ENCODE measurements at places on chromosomes 5 and 9. TPM values are rescaled to one million over a fixed set of nuclear protein-coding genes. Genes with fewer than 3 reads are reported as not detected.

GRCh38 chr9:133705576-133705975 lies 32.6 kb downstream of the SARDH start:
- DNase-seq = no peak

DNA sequence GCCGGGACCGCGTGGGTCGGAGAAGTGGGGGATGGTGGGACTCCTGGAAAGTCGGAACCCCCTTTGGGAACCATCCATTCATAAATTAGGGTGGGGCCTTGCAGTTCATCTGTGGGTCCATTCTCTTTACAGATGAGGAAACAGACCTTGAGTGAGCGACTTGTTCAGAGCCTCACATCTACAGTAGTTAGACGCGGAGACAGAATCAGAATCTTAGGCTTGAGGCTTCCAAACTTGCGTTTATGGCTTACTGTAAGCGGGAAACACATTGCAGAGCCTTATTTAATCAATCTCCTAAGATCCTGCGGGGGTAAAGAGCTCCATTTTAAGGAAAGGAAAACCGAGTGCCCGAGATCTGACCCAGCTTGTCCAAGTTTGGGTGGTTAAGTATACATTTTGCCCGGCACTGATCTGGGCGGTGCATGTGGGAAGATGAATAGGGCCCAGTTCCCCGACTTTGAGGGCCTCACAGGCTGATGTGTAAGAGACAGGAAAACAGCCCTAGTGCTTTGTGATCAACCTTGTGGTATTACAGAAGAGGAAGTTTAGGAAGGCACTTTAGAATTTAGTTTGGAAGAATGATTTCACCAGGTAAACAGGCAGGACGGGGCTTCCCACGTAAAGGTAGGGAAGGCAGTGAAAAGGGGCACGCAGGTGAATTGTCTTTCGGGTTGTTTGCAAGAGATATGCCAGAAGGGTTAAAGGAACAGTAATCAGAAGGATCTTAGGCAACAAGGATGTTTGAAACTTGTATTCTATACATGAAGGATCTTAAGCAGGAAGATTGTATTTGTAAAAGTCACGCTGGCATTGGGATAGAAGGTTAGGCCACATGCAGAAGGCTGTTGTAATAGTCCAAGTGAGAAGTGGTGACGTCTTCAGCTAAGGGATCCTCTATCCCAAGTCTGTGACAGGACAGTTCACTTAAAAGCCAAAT lies 744 bp downstream of the TARS1 start:
- peak; percentile 50 for DNase-seq

DNA sequence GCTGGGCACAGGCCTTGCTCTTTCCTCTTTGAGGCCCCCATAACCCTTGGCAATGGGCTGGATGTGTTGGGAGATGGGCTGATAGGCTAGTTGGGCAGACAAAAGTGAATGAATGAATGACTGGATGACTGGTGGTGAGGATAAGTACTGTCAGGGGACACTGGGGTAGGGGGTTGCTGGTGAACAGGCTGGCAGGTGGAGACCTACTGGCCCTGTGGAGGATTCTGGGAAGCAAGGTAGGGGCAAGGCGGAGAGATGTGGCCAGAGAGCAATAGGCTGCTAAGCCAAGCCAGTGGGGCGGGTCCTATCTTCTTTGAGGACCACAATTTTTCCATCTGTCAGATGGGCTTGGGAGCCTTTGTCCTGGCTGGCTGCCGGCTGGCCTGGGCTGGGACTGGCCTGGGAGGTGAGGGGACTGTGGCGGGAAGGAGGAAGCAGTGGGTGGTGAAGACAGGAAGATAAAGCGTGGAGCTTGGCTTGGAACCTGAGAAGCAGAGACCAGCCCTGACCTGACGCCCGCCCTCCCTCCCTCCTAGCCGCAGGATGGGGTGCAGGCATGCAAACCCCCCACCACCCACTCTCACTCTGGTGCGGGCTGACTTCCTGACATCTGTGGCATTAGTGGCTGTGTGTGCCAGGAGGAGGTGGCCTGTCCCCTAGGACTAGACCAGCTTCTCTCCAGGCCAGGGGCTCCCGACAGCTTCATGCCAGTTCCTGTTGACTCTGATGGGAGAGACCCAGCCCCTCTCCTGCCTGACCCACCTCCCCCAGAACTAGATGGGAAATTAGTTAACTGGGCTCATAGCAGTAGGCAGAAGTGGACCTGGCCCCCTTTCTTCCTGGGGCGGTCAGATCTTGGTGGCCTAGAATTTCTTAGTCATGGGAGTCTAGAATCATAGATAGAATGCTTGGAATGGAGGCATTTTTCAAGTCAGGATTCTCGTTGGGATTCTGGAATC lies 9.5 kb downstream of the CXXC5 start:
- DNase-seq = peak; percentile 36

- no peak for DNase-seq
Observed at GRCh38 chr5:83050723-83051340, 26.4 kb downstream of the TMEM167A start.

- DNase-seq = no peak
Observed at GRCh38 chr5:150847334-150847695, 994 bp downstream of the IRGM start.

DNA sequence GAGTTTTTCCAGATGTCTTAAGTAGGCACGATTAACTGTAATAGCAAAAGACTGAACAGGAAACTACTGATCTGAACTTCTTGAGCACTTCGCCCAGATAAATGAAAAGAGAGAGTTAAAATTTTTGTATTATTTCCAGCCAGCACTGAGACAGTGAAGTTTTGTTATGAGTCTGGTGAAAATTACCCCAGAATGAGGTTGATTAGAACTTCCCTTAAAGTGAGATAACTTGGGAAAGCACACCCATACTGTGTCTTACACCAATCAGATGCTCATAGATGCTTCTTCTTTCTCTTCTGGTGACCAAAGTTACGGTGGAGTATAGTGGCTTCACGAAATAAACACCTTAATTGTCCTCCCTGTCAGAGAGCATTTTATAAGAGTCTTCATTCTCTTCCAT lies 131.8 kb upstream of the SLC12A2 start:
- no peak for DNase-seq

DNA sequence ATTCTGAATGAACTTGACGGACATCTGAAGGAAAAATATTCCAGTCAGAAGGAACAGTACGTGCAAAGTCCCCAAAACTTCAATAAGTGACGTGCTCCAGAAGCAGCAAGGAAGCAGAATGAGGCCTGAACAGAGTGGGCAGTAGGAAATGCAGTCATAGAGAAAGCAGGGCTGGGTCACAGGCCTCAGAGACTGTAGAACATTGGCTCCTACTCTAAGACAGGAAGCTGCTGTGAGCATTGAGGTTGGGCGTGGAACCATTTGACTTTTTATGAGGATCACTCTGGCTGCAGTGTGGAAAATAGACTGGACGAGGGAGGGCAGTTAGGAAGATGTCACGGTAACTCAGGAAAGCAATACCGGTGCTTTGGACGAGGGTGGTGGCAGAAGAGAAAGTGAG lies 64.0 kb downstream of the DOCK8 start:
- no peak for DNase-seq

GRCh38 chr9:135152614-135153334 lies 65.3 kb downstream of the OLFM1 start:
- DNase-seq = no peak

DNA sequence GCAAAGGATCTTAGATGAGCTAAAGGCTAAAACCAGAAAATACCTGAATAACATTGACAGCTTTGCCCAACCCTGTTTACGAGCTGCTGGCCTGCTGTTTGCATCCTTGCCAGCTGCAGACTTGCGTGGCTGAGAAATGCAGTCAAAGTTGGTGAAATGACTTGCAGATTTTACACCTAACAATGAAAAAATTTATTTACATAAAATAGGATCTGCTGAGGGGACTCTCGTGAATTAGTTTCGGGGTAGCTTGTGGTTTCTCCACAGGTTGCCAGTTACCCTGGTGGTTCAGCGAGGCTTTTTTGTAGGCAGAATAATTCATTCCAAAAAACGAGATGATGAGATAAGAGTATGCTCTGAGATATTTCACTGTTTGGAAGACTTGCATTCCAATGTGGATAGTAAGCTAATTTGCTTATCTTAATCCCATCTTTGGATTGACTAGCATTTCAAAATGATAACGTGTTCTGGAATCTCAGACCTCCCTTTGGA lies 65.7 kb upstream of the FANCC start:
- no peak for DNase-seq

- DNase-seq = no peak
Observed at GRCh38 chr9:132040808-132041207, 38.9 kb downstream of the MED27 start.

DNA sequence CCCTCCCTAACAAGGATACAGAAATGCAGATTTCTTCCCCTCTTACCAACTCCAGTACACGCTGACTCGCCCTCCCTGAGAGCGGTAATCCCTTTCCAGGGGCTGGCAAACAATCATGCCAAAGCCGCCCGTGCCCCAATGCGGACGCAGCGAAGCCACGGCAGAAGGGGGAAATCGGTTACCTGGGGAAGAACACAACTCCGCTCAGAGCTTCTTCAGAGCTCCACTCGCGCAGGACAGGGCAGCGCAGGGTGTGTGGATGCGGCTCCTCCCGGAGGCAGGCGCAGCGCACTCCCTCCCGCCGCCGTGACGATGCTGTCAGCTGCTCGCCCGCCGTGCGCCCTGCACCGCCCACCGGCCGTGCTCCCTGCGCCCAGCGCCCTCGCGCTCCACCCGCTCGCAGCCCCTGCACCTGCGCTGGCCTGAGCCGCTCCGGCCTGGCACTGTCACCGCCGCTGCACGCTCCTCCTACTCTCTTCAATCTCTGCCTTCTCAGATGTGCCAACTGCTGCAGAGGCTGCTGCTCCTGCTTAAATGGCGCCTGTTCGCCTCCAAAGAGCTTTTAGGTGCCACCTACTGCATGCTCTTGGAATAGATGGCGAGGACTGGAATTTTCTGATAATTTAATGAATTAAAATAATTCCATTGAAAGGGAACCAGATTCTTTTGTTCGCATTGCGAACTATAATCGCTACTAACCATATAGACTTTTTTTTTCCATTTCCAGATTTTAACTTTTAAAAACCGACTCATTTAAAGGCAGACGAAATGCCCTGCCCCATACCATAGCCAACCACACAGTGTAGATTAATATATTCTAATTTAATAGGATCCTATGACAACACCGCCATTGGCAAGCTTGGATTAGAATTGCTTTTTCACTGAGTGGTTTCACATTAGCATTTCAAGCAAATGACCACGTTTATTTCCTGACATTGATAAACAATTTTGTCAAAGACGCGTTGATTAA lies at the start of gene DIRAS2:
Gene DIRAS2, minus strand, starts transcription at position 255 of the 970 bp plus-strand sequence. CDS start 28,997 bp downstream, outside the sequence.
- peak; percentile 27 for DNase-seq

DNA sequence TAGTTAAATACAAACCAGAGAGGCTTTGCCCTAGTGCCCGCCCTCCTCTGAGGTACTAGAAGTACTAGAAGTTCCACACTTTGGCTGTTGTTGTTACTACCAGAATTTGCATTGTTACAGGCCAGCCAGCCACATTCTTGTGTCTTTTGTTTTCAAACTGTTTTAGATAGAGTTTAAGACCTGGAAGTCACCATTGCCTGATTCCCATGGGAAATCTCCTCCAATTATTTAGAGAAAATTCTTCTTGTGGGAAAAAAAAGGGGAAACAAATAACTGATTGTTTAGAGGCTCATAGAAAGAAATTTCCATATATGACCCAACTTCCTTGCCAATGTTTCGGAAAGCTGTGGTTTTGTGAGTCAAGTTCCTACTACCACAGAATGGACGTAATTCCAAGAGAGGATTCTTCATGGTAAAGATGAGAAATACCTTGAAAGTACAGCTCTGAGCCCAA lies 252.2 kb downstream of the GOLPH3 start:
- DNase-seq = no peak

GRCh38 chr5:123718238-123718637 lies 206.3 kb downstream of the CSNK1G3 start:
- no peak for DNase-seq

GRCh38 chr9:38018958-38019602 lies 49.9 kb downstream of the SHB start:
- no peak for DNase-seq

GRCh38 chr5:176739461-176740051 lies 70.8 kb upstream of the UNC5A start:
- DNase-seq = no peak

DNA sequence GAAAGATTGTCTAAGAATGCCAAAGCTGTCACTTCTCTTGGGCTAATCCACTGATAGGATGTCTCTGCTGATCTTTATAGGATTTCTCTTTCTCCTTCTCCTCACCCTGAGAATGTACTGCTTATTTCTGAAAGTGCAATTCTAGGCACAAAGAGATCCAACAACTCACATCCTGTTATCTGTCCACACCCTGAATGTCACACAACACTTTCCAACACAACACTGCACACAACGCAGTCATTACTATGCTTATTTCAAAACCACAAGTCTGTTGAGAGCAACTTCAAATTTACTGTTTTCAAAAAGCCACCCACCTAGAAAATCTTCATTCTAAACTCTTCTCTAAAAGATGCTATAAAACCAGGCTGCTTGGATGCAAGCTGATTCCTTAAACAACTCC lies 215.0 kb downstream of the ROR2 start:
- DNase-seq = no peak

GRCh38 chr5:151234476-151235238 lies 10.8 kb upstream of the CCDC69 start:
- peak; percentile 55 for DNase-seq

GRCh38 chr5:35457912-35458823 lies 159.5 kb upstream of the SPEF2 start:
- no peak for DNase-seq

DNA sequence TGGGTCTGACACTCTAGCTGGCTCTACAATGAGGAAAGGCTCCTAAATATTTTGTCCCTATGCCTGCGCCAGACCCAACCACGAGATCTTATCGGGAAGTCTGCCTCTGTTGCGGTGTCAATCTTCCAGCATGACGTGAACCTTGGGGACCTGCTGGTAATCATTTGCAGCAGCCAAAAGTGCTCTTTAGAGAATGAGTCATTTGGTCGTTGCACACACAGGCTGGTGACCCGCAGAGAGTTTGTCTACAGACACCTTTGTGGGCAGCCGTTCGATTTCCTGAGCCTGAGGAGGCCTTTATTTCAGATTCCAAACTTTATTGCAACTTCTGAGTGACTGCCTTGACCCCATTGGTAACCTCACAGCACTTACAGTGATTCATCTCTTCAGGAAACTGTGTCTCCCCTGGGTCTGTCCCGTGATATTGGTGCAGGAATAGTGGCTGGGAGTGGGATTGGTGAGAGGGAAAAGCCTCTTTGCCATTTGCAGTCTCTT lies 326.1 kb downstream of the NSG2 start:
- no peak for DNase-seq

DNA sequence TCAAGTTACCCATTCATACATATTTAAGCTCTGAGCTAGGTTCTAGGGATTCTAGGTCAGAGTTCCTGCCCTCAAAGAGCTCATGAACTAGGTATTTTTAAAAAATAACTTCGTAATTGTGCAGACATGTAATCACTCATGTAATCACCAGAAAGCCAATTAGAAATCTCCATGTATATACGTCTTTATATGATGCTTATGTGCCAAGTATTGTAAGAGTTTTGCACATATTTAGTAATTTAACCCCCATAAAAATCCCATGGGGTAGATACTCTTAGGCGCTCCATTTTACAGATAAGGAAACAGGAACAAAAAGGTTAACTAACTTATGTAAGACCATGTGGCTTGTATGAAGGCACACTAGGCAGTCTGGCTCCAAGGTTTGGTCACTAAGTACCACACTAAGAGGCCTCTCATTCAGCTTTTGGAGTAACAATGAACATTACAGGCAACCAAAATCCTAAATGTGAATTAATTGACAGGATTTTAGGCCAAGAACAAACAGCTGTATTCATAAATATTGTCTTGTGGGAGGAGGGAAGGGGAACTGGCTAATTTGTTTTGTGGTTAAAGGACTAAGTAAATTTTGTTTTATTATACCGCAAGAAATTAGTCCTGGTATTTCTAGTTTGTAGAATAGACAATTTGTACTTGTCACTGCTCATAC lies 1.7 kb upstream of the OTULINL start:
- no peak for DNase-seq

The INSYN2B gene
- not detected for total RNA-seq

The NSG2 gene
- total RNA-seq = not detected

The CDHR2 gene
- total RNA-seq = 1.7 TPM

The TTC33 gene
- total RNA-seq = 18.2 TPM

The CCDC69 gene
- 129 TPM for total RNA-seq

The PCDHB11 gene
- not detected for total RNA-seq

Data from B cell (primary cell).